Prostate gland (tissue), 2 donors: ENCODE measurements at places on chromosomes 2 and 18.

GRCh38 chr18:10400534-10401307 is 53.7 kb upstream of the APCDD1 start:
- H3K4me3 ChIP-seq, result no peak overlapping the region
- H3K27me3 ChIP-seq, result no peaks in the 10 kb centered on the region
- H3K27ac ChIP-seq, result no peak overlapping the region
- no peak for DNase-seq

- H3K27me3 ChIP-seq, result no peaks in the 10 kb centered on the region
- H3K27ac ChIP-seq, result no peak overlapping the region
These were observed 2.6 kb upstream of the GPR35 start for GRCh38 chr2:240622531-240623235.

- H3K27me3 ChIP-seq, result peaks cover 3% of the 10 kb centered on the region
- no peaks in the 10 kb centered on the region for H3K36me3 ChIP-seq
- DNase-seq, result no peak
- H3K27ac ChIP-seq, result no peak overlapping the region
- H3K4me3 ChIP-seq, result no peak overlapping the region
These were observed 42.3 kb upstream of the FAM136A start for GRCh38 chr2:70344195-70344594.

DNA sequence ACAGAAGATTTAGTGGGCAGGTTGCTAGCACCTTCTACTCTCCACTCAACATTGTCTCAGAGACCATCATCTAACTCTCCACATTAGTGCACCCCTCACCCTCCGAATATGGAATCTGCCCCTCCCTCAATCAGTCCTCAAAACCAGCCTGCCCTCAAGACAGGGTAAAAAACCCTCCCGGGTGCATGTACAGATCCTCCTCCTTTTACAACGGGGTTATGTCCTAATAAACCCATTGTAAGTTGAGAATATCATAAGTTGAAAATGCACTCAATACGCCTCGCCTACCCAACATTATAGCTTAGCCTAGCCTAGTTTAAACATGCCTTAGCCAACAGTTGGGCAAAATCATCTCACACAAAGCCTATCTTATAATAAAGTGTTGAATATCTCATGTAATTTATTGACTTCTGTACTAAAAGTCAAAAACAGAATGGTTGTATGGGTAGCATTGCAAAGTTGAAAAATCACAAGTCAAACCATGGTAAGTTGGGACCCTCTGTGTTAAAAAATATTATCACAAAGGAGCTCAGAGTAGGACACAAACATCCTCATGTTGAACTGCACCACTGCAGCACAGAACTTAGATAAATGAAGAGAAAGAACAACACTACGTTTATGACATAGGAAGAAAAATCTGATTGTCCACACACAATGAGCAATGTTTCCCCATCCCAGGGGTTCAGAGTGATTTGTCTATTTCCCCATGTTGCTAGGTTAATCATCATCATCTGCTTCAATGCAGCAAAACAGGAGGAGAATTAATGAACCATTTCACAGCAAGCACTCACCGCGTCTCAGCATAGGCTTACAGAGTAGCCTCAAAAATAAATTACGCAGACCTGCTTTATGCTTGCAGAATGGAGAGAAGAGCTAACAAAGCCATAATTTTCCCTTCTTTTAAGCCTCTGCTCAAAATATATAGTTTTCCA is 184.1 kb upstream of the ARL4C start:
- H3K4me1 ChIP-seq, result peaks cover 3% of the 10 kb centered on the region
- no peak for DNase-seq
- no peak overlapping the region for H3K27ac ChIP-seq
- no peak overlapping the region for H3K4me3 ChIP-seq

DNA sequence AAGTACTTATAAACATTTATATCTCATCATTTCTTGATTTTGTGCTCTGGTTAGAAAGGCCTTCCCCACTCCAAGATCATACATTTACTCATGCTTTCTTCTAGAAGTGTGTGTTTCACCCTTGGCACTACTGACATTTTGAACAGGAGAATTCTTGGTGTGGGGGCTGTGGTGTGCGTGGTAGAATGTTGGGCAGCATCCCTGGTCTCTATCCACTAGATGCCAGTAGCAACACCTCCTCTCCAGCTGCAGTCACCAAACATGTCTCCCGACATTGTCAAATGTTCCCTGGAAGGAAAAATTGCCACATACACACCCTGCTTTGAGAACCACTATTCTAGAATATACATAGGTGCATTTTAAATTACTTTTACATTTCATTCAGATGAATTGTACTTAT is 8.7 kb upstream of the TGIF1 start:
- no peaks in the 10 kb centered on the region for H3K4me1 ChIP-seq
- H3K4me3 ChIP-seq, result no peak overlapping the region
- no peak for DNase-seq

- no peak overlapping the region for H3K4me3 ChIP-seq
- no peak overlapping the region for H3K27ac ChIP-seq
- no peaks in the 10 kb centered on the region for H3K4me1 ChIP-seq
- no peak for DNase-seq
- no peaks in the 10 kb centered on the region for H3K36me3 ChIP-seq
These were observed 41.3 kb downstream of the SCG2 start for GRCh38 chr2:223560749-223561435.

DNA sequence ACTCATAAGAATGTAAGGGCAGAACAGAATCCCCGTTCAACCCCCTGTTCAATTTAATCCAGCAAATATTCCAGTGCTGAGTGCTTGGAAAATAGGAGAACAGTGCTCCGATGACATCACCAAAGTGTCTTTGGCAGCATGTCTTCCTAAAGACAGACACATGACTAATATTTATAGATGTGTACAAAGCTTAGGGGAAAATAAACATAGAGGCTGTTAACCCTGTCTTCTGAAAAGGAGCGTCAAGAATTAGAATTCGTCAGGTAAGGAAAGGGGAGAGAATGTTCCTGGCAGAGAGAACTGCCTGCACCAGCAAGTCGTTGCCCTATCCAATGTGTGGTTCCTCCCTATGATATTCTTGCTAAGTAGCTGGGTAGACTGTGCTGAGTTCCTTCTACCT is 72.7 kb downstream of the PLB1 start:
- H3K36me3 ChIP-seq, result no peaks in the 10 kb centered on the region
- H3K27me3 ChIP-seq, result no peaks in the 10 kb centered on the region
- no peak overlapping the region for H3K4me3 ChIP-seq

DNA sequence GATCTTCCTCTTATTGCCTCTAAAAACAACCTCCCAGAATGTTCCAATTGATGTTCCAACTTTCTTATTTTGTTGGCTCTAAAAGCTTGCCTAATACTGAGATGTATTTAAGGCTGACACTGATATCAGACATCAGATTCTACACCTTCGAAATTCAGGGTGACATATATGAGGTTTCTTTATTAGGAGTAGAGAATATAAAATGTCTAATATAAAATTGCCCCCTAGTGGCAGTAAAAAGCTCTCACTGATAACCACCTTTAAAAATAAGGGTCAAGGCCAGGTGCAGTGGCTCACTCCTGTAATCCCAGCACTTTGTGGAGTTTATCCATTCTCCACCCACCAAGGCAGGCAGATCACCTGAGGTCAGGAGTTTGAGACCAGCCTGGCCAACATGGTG is 789.7 kb upstream of the SLC39A10 start:
- H3K4me3 ChIP-seq, result no peak overlapping the region
- H3K27me3 ChIP-seq, result no peaks in the 10 kb centered on the region
- no peak for DNase-seq
- H3K27ac ChIP-seq, result no peak overlapping the region

GRCh38 chr2:33426666-33427231 is 49.7 kb upstream of the RASGRP3 start:
- no peaks in the 10 kb centered on the region for H3K27me3 ChIP-seq
- no peak overlapping the region for H3K27ac ChIP-seq
- H3K4me3 ChIP-seq, result no peak overlapping the region

DNA sequence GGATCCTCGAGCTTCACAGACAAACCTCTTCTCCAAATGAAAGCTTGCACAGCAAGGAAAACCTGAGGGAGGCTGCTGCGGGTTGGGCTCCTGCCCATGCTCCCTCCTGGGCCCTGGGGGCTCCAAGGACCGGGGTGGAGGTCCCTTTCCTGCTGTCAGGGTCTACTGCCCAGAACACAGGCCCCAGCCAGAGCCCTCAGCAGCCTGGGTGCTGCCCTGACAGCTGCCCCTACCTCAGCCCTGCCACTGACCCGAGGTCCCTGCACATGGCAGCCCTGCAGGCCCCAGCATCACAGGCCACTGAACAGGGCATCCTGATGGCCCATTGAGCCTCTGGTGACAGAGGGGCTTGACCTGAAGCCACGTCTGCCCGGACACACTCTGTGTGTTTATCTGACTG is 41.0 kb downstream of the CROCC2 start:
- DNase-seq, result no peak
- no peaks in the 10 kb centered on the region for H3K27me3 ChIP-seq
- no peak overlapping the region for H3K27ac ChIP-seq
- H3K36me3 ChIP-seq, result no peaks in the 10 kb centered on the region

DNA sequence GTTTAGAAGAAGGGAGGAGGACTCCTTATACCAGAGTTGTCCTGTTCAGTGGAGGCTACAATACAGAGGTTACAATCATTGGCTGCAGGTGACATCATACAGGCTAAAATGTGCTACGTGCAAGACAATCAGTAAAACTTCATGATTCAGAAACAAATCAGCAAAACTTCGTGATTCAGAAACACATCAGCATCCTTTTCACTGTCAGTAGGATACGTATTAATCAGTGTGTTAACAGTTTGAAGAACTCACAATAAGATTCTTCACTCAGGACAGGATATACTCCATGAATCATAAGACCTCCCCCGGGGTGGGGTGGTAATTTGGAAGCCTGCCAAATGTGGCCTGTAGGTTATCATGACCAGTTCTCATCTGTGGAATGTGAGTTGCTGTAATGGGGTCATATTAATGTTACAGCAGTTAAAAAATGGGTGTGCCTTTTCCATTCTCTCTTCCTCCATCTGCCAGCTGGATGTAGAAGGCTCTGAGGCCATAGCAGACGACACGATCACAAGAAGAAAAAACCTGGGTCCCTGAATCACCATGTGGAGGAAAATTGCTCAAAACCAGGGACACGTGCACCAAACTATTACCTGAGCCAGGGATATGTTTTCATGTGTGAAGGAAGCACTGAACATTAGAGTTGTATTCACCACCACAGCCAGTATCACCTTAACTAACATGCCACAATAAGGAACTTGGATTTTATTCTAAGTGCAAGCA is 134.8 kb upstream of the CREB1 start:
- no peaks in the 10 kb centered on the region for H3K4me1 ChIP-seq
- DNase-seq, result no peak

DNA sequence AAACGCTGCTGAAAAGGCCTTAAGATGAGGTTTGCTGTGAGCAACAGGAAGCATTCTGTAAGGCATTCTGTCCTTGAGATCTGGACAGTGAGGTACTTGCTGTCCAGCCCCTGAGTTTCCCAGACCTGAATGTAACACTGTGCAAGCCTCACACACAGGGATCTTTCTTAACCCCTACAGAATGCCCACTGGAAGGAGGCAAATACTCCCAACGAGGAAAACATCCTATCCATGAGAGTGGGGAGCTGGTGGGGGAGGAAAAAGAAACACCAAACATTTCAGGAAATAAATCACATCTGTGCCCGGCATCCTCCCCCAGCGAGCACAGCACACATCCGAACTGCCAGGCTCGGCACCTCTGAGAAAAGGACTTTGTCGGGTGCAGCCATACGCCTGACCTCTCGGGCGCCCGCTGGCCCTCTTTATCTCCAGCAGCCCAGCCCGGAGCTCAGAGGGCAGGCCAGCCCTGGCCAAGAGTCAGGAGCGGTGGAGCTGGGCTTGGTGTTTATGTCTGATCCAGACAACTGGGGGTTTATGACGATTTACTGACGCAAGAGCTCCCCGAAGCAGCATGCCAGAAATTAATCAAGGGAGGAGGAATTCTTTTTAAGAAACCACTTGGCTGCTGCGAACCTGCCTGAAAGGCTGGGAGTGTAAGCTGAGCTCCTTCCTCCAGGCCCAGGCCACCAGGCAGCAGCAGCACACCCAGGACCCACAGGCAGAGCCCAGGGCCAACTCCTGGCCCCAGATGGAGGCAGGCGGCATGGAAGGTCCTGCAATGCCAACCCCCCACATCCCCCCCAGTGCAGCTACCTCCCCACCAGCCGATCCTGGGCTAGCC is 72.2 kb downstream of the HDAC4 start:
- peaks cover 12% of the 10 kb centered on the region for H3K4me1 ChIP-seq
- no peak for DNase-seq
- no peak overlapping the region for H3K4me3 ChIP-seq
- no peaks in the 10 kb centered on the region for H3K36me3 ChIP-seq

DNA sequence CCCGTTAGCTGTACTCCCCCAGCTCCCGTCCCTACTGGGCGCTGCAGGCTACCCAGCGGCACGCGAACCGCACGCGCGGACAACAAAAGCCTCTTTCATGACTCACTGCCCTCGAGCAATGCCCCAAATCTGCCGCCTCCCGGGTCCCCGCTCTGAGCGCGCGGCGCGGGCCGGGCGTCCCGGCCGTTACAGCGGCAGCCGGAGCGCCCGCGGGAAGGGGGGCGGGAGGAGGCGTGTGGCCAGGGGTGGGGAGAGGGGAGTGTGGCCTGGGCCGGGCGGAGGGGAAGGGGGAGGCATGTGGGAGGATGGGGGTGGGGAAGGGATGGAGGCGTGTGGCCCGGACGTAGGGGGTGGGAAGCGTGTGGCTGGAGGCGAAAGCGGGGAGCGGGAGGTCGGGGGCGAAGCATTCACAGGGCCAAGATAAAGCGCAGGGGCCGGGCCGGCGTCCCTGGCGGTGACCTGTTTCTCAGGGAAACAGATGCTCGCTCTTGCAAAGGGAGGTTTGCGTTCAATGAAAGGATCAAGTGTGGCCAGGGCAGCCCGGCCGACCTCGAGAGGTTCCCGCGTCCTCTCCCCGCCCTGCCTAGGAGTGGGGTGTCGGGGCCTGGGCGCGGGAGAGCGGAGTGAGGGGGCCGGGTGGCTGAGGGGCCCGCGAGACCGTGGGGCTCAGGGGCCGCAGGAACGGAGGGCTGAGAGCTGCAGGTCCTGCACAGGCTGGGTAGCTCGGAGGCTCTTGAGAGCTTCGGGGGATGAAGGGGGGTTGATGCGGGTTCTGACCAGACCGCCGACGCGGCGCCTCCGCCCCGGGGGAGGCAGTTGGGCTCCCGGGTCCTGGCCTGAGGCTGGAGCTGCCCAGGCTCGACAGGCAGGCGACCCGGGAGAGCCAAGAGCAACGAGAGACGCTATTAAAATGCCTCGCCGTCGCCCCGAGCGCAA is 3.5 kb upstream of the NEUROD1 start:
- H3K4me1 ChIP-seq, result peaks cover 4% of the 10 kb centered on the region
- no peak overlapping the region for H3K27ac ChIP-seq
- no peak for DNase-seq
- no peak overlapping the region for H3K4me3 ChIP-seq
- H3K27me3 ChIP-seq, result peaks cover 43% of the 10 kb centered on the region
